ENCODE measurements at places on chromosomes 3 and 15.

- no peak for DNase-seq
Measured at GRCh38 chr3:185954366-185954723, 16.5 kb upstream of the TRA2B start.

- DNase-seq, result no peak
Measured at GRCh38 chr3:74287557-74287956, 326.9 kb downstream of the CNTN3 start.

GRCh38 chr3:131401978-131402377, 20.4 kb downstream of the NUDT16 start:
- no peak for DNase-seq

DNA sequence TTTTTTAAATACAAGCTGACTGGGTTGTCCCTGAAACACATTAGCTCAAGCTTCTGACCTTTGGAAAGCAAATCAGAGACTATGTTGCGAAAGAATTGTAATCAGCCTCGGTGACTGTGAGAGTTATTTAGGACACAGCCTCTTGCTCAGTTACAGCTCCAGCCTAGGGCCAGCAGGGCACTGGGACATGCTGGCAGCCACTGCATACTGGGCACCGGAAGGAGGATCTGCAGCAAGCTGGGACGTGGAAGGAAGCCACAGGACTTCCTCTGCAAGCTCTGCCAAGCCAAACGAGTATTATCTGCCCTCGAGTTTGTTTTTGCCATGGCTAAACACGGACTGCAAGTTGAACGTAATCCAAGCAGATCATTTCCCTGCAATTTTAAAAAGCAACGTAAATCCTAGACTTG, 24.4 kb upstream of the COPG1 start:
- DNase-seq, result no peak

DNA sequence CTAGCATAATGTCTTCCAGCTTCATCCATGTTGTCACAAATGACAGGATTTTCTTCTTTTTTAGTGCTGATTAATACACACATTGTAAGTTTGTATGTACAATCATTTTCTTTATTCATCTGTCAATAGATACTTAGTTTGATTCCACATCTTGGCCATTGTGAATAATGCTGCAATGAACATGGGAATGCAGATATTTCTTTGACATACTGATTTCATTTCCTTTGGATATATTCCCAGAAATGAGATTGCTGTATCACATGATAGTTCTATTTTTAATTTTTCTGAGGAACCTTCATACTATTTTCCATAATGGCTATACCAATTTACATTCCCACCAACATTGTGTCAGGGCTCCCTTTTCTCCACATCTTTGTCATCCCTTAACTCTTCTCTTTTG, 117.9 kb downstream of the MEIS2 start:
- DNase-seq, result no peak

Measured in stimulated activated CD8-positive, alpha-beta memory T cell treated with anti-CD3 and anti-CD28 coated beads, Interleukin-15, amount 100 ng/mL, for 48 hours (primary cell).